Right hindlimb (tissue), 1 donor: ENCODE measurements at places on chromosomes 7 and 10.

DNA sequence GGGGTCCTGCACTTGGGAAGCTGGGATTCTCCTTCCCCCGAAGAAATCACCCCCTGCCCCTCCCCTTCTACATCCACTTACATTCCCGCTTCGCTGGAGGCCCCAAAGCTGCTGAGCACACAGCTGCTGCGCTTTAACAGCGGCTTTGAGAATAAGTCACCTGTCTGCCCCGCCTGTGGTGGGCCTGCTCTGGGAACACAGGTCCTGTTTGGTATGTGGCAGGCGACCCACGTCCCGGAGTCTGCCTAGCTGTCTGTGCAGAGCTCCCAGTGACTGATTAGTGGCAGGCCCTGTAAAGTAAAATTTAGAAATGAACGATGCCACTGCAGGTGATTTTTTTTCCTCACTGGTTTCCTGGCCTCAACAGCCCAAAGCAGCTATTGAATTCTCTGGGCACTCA lies 47.0 kb downstream of the CDH23 start:
- no peak for DNase-seq

- DNase-seq = no peak
Observed at GRCh38 chr10:86390337-86391120, 23.9 kb upstream of the GRID1 start.

- DNase-seq = no peak
Observed at GRCh38 chr7:38335128-38335491, 61.7 kb upstream of the TARP start.

- DNase-seq = peak; percentile 1
Observed at GRCh38 chr10:86186633-86187032, 180.0 kb downstream of the GRID1 start.

DNA sequence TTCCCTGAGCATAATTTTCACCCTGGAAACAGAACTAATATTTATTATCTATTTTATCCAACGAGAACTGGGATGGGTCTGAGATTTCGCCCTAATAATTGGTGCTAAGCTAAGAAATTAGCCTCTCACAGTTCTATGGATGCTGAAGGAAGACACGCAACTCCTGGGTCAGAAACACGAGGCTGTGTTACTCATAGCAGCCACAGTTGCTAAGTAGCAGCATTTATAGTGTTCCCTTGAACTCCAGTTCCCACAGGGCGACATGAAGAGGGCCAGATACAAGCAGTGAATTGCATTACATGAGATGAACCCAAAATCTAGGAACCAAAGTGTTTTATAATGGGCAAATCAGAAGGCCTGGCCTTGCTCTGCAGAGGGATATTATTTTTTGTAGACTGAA lies 109.8 kb upstream of the AGR3 start:
- DNase-seq = no peak

DNA sequence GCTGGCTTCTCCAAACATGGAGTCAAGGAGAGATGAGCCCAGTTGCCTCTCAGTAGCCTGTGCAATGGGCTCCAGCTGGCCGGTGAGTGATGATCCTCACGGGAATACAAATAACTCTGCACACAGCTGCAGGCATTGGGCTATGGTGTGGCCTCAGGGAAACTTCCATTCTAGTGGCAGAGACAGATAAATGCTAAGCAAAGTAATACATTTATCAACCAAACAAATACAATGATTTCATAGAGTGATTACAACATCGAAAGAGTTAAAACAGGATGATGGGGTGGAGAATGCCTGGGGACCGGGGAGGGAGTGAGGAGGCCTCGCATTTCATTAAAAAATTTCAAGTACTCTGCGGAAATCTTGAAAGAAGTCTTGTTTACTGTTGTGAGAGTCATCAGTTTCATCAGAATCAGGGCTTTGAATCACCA lies 15.0 kb upstream of the AKR1B1 start:
- no peak for DNase-seq
